ENCODE measurements at places on chromosomes 5 and 9.

GRCh38 chr5:57834829-57835608 lies 352.4 kb upstream of the ACTBL2 start:
- H3K27me3 ChIP-seq: no peaks in the 10 kb centered on the region
- peak; percentile 35 for DNase-seq
- H3K4me3 ChIP-seq: no peak overlapping the region
- no peaks in the 10 kb centered on the region for H3K36me3 ChIP-seq
- no peaks in the 10 kb centered on the region for H3K4me1 ChIP-seq

DNA sequence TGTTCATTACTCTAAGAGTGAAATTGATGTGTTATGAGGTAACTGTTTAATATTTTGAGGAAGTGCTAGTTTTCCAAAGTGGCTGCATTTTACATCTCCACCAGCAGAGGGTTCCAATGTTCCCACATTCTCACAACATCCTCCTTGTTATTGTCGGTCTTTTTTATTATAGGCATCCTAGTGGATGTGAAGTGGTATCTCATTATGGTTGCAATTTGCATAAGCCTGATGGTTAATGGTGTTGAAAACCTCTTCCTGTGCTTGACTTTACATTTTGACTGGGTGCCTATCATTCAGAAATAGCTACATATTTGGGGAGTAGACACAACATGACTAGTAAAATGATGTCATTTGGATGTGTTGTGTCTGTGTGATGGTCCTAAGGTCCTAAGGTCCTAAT lies 143.6 kb downstream of the MRPS30 start:
- H3K4me1 ChIP-seq: no peaks in the 10 kb centered on the region
- no peaks in the 10 kb centered on the region for H3K36me3 ChIP-seq
- DNase-seq: no peak
- H3K27me3 ChIP-seq: no peaks in the 10 kb centered on the region
- H3K27ac ChIP-seq: no peak overlapping the region

DNA sequence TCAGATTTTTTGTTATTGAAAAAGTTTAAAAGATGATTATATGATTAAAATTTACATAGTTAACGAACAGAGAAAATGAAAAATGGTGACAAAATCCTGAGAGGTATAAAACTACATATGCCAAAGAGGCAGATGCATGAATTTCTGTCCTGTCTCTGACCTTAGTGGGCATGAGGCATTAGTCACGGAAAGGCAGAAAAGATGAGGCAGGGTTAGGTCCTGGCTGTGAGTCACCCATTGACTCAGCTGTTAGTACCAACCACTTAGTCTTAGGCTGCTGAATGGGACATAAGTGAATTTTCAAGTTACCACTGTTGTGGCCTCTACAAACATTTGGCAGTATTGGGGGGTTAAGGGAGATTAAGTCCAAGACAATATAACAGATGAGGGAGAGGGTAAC lies 33.1 kb downstream of the RASA1 start:
- no peaks in the 10 kb centered on the region for H3K4me1 ChIP-seq
- no peak overlapping the region for H3K4me3 ChIP-seq
- DNase-seq: no peak

- H3K27ac ChIP-seq: peak overlapping the region; percentile 38
- no peak for DNase-seq
- no peak overlapping the region for H3K4me3 ChIP-seq
These were observed 218.5 kb downstream of the C9orf50 start for GRCh38 chr9:129402371-129402739.

GRCh38 chr5:78232163-78232562 lies 62.3 kb downstream of the AP3B1 start:
- H3K27me3 ChIP-seq: no peaks in the 10 kb centered on the region
- no peaks in the 10 kb centered on the region for H3K36me3 ChIP-seq
- H3K27ac ChIP-seq: no peak overlapping the region
- H3K4me3 ChIP-seq: no peak overlapping the region
- H3K4me1 ChIP-seq: no peaks in the 10 kb centered on the region
- DNase-seq: no peak

DNA sequence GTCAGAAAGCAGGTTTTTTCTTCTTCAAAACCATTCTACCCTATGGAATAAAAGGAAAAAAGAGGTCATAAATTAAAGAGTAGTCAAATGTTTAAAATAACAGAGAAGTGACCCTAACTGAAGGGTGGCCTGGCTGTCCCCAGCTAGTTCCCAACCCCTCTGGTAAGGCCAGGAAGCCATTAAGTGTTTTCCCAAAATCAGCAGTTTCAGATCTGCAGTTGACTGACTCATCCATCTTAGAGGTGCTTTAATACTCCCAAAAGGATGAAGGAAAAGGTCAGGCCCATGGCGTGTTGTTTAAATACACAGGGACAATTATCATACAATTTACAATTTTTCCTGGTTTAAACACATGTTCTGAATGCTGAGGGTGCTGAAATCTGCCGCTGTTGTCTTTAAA lies 47.9 kb upstream of the TBC1D9B start:
- no peak overlapping the region for H3K4me3 ChIP-seq
- H3K27ac ChIP-seq: no peak overlapping the region
- no peaks in the 10 kb centered on the region for H3K27me3 ChIP-seq
- no peak for DNase-seq
- no peaks in the 10 kb centered on the region for H3K36me3 ChIP-seq
- no peaks in the 10 kb centered on the region for H3K4me1 ChIP-seq

DNA sequence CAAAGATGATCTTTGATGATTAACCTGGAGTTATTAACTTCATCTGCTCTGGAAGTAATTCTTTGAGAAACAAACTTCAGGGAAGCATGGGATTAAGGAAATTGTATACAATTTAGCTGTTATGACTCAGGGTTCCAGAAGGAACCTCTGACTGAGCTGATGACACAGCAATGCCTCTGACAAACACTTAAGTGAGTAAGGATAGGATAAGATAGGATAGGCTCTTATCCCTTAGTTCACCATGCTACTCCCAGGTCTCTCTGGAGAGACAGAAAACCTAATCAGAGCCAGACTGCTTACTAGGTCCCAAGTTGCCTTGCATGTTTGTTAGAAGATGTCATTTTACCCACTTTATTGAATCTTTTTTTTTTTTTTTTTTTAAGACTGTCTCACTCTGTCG lies 12.6 kb upstream of the TMEM38B start:
- H3K36me3 ChIP-seq: no peaks in the 10 kb centered on the region
- DNase-seq: no peak
- no peak overlapping the region for H3K27ac ChIP-seq
- no peak overlapping the region for H3K4me3 ChIP-seq
- no peaks in the 10 kb centered on the region for H3K27me3 ChIP-seq
- no peaks in the 10 kb centered on the region for H3K4me1 ChIP-seq

DNA sequence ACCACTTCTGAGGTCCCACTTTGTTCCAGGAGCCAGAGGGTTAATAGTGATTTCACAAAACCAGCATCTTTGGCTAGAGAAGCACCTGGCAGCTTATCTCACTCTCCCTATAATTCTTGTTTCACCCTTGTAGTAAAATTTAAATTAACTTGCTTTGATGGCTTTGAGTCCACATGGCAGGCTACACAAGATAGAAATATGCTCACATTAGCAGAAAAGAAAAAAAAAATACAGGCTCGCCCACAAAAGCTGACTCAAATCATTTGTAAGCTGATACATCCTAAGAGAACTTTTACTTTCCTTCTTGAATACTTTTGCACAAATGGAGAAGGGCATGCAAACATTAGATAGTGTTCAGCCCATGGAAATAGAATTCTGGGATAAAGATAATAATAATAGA lies 36.2 kb downstream of the TNFSF15 start:
- H3K27me3 ChIP-seq: no peaks in the 10 kb centered on the region
- H3K4me1 ChIP-seq: no peaks in the 10 kb centered on the region
- no peak overlapping the region for H3K4me3 ChIP-seq
- no peaks in the 10 kb centered on the region for H3K36me3 ChIP-seq
- no peak for DNase-seq
- no peak overlapping the region for H3K27ac ChIP-seq

GRCh38 chr5:168612996-168613395 lies 33.8 kb upstream of the PANK3 start:
- no peak for DNase-seq
- H3K4me3 ChIP-seq: no peak overlapping the region
- H3K4me1 ChIP-seq: no peaks in the 10 kb centered on the region
- H3K27me3 ChIP-seq: no peaks in the 10 kb centered on the region

- peak overlapping the region; percentile 86 for H3K27ac ChIP-seq
- H3K4me1 ChIP-seq: no peaks in the 10 kb centered on the region
- H3K4me3 ChIP-seq: peak overlapping the region; percentile 59
- H3K27me3 ChIP-seq: no peaks in the 10 kb centered on the region
- no peaks in the 10 kb centered on the region for H3K36me3 ChIP-seq
- DNase-seq: peak; percentile 33
These were observed 369 bp downstream of the OCLN start for GRCh38 chr5:69492923-69493395.

GRCh38 chr9:86112057-86112456 lies 12.7 kb upstream of the GOLM1 start:
- DNase-seq: no peak
- no peaks in the 10 kb centered on the region for H3K27me3 ChIP-seq
- no peaks in the 10 kb centered on the region for H3K36me3 ChIP-seq
- no peaks in the 10 kb centered on the region for H3K4me1 ChIP-seq
- no peak overlapping the region for H3K27ac ChIP-seq
- no peak overlapping the region for H3K4me3 ChIP-seq

GRCh38 chr9:121071370-121071755 lies 3.4 kb upstream of the CNTRL start:
- H3K4me1 ChIP-seq: peaks cover 5% of the 10 kb centered on the region
- no peak for DNase-seq
- H3K4me3 ChIP-seq: peak overlapping the region; percentile 10

DNA sequence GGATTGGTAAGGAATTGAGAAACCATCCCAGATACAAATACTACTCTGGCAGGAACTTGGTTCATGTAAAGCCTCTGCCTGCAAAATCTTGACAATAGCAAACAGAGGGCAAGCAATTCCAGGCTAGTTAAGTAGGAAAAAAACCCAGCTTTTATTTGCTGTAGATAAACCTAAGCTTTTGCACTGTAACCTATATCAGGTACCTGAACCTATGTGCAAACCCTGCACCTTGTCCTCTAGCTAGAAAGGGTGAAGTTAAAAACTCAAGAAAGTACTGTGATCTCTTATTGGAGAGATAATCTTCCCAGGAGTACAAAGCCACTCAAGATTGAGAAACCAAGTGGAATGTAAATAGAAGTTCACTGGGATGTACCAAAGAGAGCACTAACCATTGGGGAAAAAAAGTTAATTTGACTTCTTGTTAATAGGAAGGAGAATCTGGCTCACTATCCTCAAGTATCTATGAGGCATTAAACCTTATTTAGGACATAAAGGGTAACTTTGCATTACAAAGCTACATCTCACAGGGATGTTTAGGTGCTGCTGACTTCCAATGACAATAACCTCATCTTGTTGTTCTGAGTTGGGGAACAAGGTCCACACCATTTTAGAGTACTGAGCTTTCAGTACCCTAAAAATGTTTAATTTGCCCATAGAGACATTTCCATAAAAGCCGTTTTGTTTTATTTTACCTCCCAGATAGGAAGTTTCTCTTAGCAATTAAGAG lies 73.8 kb upstream of the PCA3 start:
- H3K27me3 ChIP-seq: no peaks in the 10 kb centered on the region
- H3K4me3 ChIP-seq: no peak overlapping the region
- H3K36me3 ChIP-seq: no peaks in the 10 kb centered on the region
- H3K4me1 ChIP-seq: no peaks in the 10 kb centered on the region
- no peak for DNase-seq

DNA sequence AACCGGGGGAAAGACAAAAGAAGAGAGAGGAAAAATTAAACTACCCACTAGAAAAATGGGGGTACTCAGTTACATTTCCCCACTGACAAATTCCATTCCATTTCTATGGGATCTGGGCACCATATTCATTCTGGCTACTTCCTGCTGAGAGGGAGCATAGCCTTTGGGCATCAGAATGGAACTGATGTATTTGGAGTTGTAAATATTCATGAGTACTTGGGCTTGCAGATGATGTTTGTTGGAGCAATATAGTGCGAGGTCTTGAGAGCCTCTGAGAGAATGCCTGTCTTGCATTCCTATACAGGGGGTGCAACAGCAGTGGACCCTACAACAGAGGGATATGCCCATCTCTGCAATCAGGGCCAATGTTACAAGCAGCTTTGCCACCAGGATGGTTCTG lies 16.7 kb downstream of the GMCL2 start:
- H3K27ac ChIP-seq: no peak overlapping the region
- no peaks in the 10 kb centered on the region for H3K36me3 ChIP-seq
- no peaks in the 10 kb centered on the region for H3K27me3 ChIP-seq

- H3K36me3 ChIP-seq: peaks cover 5% of the 10 kb centered on the region
- peaks cover 9% of the 10 kb centered on the region for H3K4me1 ChIP-seq
- H3K27ac ChIP-seq: no peak overlapping the region
These were observed 2.0 kb upstream of the KDM3B start for GRCh38 chr5:138350563-138350890.

- DNase-seq: no peak
- no peaks in the 10 kb centered on the region for H3K36me3 ChIP-seq
- H3K27ac ChIP-seq: no peak overlapping the region
These were observed 201.5 kb downstream of the AOPEP start for GRCh38 chr9:94927762-94928670.

DNA sequence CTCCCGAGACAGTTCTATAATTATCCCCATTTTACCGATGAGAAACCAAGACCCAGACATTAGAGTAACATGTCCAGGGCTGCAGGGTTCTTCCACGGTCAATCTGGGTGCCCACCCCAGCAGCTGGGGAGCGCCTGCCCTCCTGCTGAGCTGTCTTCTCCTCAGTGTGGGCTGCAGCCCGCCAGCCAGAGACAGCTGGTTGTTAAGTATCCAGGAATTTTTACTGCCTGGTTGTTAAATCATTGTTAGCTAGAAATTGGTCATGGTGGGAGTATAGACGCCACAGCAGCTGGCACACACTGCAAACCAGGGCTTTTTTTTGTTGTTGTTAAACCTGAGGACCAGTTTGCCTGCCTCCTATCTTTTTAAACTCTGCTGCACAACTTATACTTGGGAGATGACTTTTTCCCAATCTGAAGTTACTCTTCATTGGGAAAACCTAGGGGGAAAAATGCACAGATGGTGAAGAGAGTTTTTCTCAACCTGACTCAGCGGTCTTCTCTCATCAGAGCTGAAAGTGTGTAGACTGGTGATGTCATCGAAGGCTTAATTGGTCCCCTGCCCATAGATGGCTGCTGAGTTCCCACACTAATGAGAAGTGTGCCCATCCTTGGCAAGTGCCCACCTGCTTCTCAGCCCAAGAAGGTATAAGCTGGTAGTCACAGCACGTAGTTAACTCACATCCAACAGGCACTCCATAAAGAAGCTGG lies 208.6 kb downstream of the DRD1 start:
- H3K4me1 ChIP-seq: no peaks in the 10 kb centered on the region
- no peaks in the 10 kb centered on the region for H3K27me3 ChIP-seq
- no peak for DNase-seq
- H3K36me3 ChIP-seq: no peaks in the 10 kb centered on the region

DNA sequence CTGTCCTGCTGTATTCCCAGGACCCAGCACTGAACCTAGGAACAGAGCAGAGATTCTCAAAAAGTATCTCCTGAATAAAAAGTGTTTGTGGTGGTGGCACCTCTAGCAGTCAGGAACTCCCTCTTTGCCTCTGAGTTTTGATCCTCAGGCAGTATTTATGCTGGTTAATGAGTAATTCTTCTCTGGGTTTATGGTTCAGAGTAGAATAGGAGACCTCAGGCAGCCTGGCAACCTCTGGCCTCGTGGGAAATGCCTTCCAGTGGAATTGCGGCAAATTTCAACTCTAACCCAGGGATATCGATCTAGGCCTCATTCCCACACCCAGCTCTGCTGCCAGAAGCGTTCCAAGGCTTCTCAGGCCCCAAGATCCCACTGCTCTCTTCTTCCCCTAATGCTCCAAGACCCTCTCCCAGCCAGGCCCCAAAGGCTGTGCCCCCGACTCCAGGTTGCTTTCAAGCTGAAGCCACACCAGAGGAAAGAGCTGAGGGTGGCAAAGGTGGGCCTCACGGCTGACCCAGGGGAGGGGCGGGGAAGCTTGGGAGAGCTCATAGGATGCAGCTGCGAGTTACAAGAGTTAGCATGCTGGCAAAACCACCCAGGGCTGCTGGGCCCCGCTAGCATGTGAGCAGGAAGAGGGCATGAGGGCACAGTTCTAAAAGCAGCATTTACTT lies 10.9 kb upstream of the HDHD3 start:
- peaks cover 21% of the 10 kb centered on the region for H3K36me3 ChIP-seq
- H3K27ac ChIP-seq: no peak overlapping the region
- DNase-seq: no peak
- no peaks in the 10 kb centered on the region for H3K27me3 ChIP-seq
